ENCODE measurements at places on chromosomes 6 and 20. TPM values are rescaled to one million over a fixed set of nuclear protein-coding genes. Genes with fewer than 3 reads are reported as not detected.

- H3K36me3 ChIP-seq, result no peaks in the 10 kb centered on the region
- no peak overlapping the region for H3K27ac ChIP-seq
- peak; percentile 21 for DNase-seq
- H3K27me3 ChIP-seq, result no peaks in the 10 kb centered on the region
Observed at GRCh38 chr6:166563805-166564204, 22.7 kb downstream of the RAMACL start.

DNA sequence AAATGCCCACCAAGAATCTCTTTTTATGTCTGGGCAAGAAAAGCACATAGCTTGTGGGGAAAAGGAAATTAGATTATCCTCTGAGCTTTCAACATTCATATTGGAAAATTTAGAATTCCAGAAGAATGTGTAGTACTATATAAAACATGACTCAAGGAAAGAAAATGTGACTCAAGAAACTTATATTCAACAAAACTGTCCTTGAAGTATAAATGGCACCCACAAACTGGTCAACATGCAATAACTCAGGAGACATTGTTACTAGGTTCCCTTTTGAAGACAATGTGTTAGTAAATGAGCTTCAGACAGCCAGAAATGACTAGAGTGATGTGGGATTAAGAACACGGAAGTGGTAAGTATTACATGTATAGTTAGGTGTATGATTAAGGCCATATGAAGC is 26.1 kb upstream of the TINAG start:
- no peaks in the 10 kb centered on the region for H3K36me3 ChIP-seq
- no peak overlapping the region for H3K27ac ChIP-seq
- H3K4me1 ChIP-seq, result no peaks in the 10 kb centered on the region
- no peaks in the 10 kb centered on the region for H3K27me3 ChIP-seq
- H3K4me3 ChIP-seq, result no peak overlapping the region
- no peak for DNase-seq

GRCh38 chr6:82436740-82437139 is 73.1 kb downstream of the TPBG start:
- H3K4me1 ChIP-seq, result no peaks in the 10 kb centered on the region
- no peaks in the 10 kb centered on the region for H3K27me3 ChIP-seq
- H3K27ac ChIP-seq, result no peak overlapping the region
- H3K4me3 ChIP-seq, result no peak overlapping the region

GRCh38 chr6:141992109-141992508 is 140.6 kb upstream of the GJE1 start:
- H3K27me3 ChIP-seq, result no peaks in the 10 kb centered on the region
- H3K36me3 ChIP-seq, result no peaks in the 10 kb centered on the region
- no peaks in the 10 kb centered on the region for H3K4me1 ChIP-seq
- DNase-seq, result no peak
- H3K4me3 ChIP-seq, result no peak overlapping the region

- no peak for DNase-seq
- no peaks in the 10 kb centered on the region for H3K4me1 ChIP-seq
- H3K4me3 ChIP-seq, result no peak overlapping the region
- no peaks in the 10 kb centered on the region for H3K27me3 ChIP-seq
- H3K27ac ChIP-seq, result no peak overlapping the region
- no peaks in the 10 kb centered on the region for H3K36me3 ChIP-seq
Observed at GRCh38 chr20:59177266-59178250, 13.9 kb downstream of the ZNF831 start.

DNA sequence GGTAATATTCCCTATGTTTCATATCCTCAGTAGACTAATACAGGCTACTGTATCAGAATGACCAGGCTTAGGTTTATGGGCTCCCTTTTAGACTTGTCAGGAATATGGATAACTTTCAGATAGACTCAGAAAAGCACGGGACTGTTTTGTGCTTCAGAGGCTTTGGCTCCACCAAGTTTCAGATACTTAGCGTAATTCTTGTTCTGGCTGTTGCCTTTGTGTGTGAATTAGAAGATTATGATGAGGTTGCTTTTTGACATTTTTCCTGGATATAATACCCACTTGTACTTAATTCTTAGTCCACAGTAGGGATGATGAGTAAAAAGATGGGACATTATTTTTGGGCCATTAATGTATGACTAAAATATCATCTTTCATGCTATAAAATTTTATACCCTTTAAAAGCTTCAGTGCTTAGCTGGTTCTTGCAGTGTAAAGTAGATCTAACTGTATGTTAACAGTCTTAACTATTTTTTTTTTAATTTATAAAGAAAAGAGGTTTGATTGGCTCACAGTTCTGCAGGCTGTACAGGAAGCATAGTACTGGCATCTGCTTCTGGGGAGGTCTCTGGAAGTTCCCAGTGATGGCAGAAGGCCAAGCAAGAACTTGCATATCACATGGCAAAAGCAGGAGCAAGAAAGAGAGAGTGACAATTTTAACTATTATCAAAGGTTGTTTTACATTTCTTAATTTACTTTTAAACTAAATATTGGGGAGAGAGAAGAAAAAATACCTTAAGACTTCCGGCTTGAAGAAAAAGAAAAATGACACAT is 120.7 kb downstream of the ZFAND3 start:
- H3K27me3 ChIP-seq, result no peaks in the 10 kb centered on the region
- no peak overlapping the region for H3K4me3 ChIP-seq
- DNase-seq, result peak; percentile 48

- peaks cover 3% of the 10 kb centered on the region for H3K4me1 ChIP-seq
- no peak overlapping the region for H3K4me3 ChIP-seq
- H3K27me3 ChIP-seq, result no peaks in the 10 kb centered on the region
- no peak for DNase-seq
- no peaks in the 10 kb centered on the region for H3K36me3 ChIP-seq
- H3K27ac ChIP-seq, result peak overlapping the region; percentile 61
Observed at GRCh38 chr6:157613011-157613522, 210.0 kb upstream of the SNX9 start.

DNA sequence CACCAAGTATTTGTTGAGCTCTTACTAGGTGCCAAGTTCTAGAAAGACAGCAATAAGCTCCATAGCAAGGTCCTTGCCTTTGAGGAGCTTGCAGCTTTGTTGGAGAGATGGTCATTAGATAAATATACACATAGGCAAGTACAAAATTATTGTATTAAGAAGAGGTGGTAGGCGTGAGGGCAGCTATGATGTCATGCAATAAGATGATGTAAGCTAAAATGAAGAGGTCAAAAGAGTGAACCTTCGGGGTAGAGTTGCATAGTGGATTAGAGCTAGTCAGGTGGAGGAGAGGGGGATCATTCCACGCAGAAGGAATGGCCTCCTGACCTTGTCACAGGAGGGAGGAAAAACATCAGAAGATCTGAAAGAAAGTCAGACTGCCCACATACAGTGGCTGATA is 141.9 kb upstream of the PCSK2 start:
- no peak overlapping the region for H3K27ac ChIP-seq
- H3K36me3 ChIP-seq, result no peaks in the 10 kb centered on the region
- H3K4me1 ChIP-seq, result no peaks in the 10 kb centered on the region
- H3K4me3 ChIP-seq, result no peak overlapping the region
- H3K27me3 ChIP-seq, result no peaks in the 10 kb centered on the region

DNA sequence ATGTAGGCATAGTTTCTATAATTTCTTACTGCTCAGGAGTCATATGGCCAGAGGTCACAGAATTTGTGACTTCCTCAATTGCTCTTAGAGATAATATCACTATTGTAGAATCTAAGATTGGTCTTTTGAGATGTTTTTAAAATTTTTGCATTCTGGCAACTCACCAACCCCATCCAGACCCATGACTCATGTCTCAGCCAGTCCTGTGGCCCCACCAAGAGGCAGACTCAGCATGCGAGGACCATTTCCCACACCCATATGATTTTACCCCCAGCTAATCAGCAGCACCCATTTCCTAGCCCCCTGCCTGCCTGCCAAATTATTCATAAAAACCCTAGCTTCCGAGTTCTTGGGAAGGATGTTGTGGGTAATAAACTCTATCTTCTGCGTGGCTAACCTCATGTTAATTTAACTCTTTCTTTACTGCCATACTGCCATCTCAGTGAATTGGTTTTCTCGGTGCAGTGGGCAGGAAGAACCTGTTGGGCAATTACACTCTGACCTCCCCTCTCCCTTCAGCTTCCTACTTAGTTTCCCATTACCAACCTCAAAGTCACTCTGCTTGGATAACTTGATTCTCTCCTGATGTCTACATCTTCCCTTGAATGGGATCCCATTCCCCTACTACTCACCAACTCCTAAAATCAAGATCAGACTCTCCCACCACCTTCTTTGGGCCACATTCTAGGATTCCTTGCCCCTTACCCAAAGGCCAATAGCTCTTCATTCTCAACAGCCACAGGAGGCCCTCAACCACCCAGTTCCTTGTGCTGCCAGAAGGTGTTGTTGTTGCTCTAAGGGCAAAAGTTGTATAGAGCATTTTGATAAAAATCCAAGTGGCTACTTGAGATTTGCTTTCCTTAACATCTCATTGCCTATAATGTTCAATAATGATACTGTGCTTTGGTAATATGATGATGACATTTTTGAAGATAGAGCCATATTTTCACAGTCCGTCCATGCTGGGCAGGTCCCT is 16.2 kb upstream of the IYD start:
- no peaks in the 10 kb centered on the region for H3K36me3 ChIP-seq
- no peaks in the 10 kb centered on the region for H3K4me1 ChIP-seq
- H3K4me3 ChIP-seq, result no peak overlapping the region
- DNase-seq, result no peak
- H3K27me3 ChIP-seq, result no peaks in the 10 kb centered on the region

DNA sequence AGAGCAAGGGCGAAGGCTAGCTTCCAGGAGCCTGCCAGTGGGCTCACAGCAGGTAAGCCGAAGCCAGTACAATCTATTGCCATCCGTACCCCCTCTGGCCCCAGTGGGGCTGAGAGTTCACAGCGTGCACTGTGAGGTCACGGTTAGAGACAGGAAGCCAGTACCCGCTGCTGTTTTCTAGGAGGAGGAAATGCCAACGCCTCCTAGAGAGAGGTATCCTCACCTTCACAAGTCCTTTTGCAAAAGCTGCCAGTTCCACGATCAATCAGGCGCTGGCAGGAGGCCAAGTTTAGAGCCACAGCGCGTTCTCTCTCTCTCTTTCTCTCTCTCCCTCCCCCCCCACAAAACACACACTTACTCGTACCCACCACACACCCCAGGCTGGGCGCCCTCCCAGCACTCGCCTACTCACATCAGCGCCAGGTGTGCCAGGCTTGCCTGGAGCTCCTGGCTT is 22.5 kb downstream of the COL9A1 start:
- peaks cover 33% of the 10 kb centered on the region for H3K27me3 ChIP-seq
- DNase-seq, result no peak
- no peaks in the 10 kb centered on the region for H3K36me3 ChIP-seq

DNA sequence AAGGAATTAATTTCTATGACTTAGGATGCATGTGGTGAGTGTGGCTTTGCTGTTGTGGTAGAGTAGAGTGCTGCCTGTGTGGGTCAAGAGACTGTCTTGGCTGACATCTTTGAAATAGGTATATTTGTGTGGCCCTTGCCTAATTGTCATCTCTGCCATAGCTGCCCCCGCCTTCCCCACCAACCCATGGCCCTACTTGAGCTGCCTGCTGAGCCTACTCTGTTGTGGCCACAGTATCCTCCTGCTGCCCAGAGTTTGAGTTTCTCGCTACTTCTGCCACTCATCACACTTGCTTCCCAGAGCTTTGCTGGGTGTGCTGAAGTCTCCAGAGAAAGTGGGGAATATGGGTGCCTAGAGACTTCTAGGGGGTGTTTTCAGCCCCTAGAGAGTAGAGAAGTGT is 8.0 kb downstream of the PLCG1 start:
- H3K27ac ChIP-seq, result no peak overlapping the region
- no peak for DNase-seq
- no peaks in the 10 kb centered on the region for H3K36me3 ChIP-seq
- H3K4me3 ChIP-seq, result no peak overlapping the region

DNA sequence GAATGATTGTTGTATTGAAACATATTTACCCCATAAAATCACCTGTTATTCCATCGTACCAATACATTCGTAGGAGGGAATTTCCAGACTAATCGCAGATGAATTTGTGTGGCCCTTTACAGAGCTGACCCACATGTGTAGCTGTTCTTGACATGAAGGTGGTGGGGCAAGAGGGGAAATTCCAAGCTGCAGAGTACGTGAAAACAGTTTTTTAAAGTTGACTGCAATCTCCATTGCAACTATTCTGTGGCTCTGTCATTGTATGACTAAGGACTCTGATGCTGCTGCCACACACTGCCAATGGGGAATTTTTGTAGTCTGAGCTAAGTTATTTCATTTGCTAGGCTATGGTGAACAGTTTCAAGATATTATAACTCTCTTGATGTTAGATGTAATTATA is 46.4 kb upstream of the ADTRP start:
- DNase-seq, result no peak
- no peak overlapping the region for H3K27ac ChIP-seq
- H3K4me1 ChIP-seq, result no peaks in the 10 kb centered on the region
- no peak overlapping the region for H3K4me3 ChIP-seq

DNA sequence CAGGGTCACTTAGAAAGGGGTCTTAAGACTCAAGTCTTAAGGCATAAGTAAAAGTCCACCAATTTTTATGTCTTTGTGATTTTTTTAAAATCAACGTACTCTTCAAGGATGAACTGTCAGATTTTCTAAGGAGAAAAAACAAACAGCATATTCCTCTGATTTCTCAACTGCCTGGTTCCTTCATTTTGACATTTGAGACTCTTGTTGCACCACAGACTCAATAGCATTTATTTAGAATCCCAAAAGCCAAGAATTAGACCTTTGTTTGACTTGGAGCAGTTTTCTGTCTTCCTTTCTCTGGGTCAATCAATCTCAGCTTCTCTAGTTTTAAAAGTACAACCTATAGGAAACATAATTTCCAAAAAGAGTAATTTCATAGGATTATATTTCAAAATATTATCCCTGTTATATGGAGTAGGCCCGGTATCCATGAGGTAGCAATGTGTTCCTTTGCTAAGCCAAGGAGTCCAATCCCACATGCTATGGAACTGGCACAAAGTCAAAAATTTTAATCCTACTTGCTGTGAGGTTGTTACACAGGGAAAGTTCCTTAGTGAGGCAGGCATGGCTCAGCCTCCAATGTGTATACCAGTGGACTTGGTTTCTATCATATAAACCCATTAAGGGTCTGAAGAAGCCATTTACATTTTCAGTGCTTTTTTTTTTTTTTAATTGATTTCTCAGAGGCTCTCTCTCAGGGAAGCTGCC is 405.7 kb downstream of the KIF16B start:
- DNase-seq, result no peak
- H3K4me1 ChIP-seq, result no peaks in the 10 kb centered on the region
- H3K36me3 ChIP-seq, result no peaks in the 10 kb centered on the region
- H3K27me3 ChIP-seq, result no peaks in the 10 kb centered on the region

- H3K36me3 ChIP-seq, result no peaks in the 10 kb centered on the region
- no peak for DNase-seq
- no peak overlapping the region for H3K4me3 ChIP-seq
- no peaks in the 10 kb centered on the region for H3K4me1 ChIP-seq
- H3K27ac ChIP-seq, result no peak overlapping the region
- no peaks in the 10 kb centered on the region for H3K27me3 ChIP-seq
Observed at GRCh38 chr6:29763491-29764289, 40.5 kb downstream of the HLA-F start.

- no peaks in the 10 kb centered on the region for H3K27me3 ChIP-seq
- no peaks in the 10 kb centered on the region for H3K4me1 ChIP-seq
- no peak overlapping the region for H3K4me3 ChIP-seq
- no peak for DNase-seq
- H3K36me3 ChIP-seq, result no peaks in the 10 kb centered on the region
Observed at GRCh38 chr6:167698540-167698939, 128.2 kb upstream of the AFDN start.

TSPO2 gene
- not detected for polyA plus RNA-seq

PHACTR1 gene
- 3.2 TPM for polyA plus RNA-seq

SOX18 gene
- polyA plus RNA-seq, result 16.2 TPM

MYB gene
- 0.75 TPM for polyA plus RNA-seq

CGA gene
- not detected for polyA plus RNA-seq

CNR1 gene
- polyA plus RNA-seq, result 4.8 TPM

TNXB gene
- polyA plus RNA-seq, result 248 TPM

PSORS1C1 gene
- polyA plus RNA-seq, result 5.1 TPM
